ENCODE measurements at places on chromosomes 12 and 14.

DNA sequence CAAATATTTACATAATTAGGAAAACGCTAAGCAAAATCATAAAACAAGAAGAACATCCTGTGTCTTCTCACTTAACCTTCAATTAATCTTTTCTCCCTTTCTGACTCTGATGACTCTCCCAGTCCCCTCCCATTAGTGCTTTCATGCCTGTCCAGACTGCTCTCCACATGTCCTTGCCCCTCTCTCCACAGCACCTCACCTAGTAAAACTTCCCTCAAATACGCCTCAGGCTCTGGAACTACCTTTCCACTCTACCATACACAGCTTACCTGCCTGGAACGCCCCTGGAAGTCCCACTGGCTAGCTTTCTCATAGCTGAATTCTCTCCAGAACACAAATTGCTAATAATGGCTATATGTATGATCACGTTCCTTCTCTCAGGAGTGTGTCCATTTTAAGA lies 44.7 kb downstream of the SLC5A8 start:
- DNase-seq, result no peak

DNA sequence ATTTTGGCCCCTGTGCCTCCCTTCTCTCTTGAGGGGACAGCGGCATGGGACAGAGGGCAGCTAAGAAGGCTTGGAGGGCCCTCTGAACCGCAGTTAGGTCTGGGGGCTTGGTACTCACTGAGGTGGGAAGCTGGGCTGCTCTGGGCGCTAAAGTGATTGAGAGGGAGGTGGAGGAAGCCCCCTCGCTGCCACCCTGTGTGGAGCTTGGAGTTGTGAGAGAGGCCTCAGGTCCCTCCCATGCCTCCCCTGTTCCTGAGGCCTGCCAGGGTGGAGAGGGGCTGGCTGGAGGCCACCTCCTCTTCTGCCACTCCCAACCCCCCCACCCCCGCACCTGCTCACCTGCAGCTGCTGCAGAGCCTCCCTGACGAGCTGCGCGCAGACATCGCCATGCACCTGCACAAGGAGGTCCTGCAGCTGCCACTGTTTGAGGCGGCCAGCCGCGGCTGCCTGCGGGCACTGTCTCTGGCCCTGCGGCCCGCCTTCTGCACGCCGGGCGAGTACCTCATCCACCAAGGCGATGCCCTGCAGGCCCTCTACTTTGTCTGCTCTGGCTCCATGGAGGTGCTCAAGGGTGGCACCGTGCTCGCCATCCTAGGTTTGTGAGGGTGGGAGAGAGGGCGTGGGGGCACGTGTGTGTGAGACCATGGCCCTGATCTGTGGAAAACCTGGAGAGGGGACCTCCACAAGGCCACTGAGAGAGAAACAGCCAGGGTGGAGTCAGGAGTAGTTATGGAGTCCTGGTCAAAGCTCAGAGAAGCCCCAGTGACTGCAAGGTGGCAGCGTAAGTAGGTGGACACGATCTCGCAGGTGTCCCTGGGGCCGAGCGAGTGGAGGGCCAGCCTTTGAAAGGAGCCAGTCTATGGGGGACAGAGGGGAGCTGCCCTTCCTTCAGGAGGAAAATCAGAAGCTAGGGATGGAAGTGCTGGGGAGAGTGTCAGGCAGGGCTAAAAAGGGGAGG lies 11.2 kb downstream of the KCNH3 start:
- DNase-seq, result no peak

DNA sequence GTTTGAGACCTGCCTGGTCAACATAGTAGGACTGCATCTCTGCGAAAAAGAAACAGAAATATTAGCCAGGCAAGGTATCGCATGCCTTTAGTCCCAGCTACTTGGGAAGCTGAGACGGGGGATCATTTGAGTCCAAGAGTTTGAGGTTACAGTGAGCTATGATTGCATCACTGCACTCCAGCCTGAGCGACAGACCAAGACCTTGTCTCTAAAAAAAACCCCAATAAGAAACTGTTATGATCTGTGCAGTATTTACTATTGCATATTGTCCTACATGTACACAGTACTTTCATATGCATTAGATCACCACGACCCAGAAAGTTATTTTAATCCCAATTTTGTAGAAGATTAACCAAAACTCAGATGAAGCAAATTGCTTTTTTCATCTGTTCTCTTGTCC lies 187.5 kb downstream of the PCNX1 start:
- no peak for DNase-seq

- DNase-seq, result no peak
These were observed 42.7 kb downstream of the SUSD6 start for GRCh38 chr14:69654116-69654515.

DNA sequence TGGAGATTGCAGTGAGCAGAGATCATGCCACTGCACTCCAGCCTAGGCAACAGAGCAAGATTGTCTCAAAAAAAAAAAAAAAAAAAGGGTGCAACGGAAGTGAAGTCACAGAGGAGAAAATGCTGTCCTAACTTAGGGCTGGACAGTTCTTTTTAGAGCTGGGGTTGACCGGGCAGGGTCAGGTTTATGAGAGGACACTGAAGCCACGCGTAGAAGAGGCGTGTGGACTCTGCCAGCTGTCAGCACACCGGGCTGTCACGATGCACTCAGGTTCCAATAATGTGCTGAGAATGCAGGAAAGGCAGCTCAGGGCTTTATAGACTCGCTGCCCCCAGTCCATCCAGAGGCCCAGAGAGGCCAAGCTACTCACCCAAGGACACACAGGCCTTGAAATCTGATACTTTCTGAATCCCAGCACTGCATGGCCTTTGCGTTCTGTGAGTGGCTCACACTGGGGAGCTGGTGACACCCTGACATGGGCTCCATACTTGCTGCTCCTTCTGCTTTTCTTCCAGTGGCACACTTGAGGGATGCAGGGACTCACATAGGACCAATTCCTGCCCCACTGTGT lies 28.9 kb upstream of the SPPL3 start:
- no peak for DNase-seq

DNA sequence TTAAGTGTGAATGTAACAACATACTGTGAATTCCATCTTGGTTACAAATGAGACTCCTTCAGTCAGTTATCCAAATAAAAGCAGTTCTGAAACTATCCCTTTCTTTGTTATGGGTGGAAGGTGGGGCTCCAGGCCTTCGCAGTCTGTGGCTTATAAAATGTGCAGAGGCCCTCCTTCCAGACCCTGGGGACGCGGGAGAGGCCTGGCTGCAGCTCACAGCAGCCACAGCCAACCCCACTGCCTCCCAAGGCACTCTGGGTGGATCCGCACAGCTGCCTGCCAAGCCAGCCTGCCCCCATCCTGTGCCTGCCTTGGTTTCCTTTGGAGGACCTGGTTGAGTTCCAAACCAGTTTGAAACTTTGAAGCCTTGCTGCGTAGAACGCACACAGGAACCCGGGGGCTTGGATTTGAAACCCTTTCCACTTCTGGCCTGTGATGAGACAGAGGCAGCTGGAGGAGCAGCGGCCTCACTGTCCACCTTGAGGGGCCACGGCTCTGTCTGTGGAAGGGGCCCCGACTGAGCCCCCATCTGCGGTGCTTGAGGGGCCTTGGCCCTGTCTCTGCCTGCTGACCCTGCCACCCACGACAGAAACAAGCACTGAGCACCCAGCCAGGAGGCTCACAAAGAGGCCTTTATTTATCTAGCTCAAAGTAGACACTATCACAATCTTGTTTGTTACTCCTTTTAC lies 30.4 kb downstream of the CCNK start:
- DNase-seq, result no peak

DNA sequence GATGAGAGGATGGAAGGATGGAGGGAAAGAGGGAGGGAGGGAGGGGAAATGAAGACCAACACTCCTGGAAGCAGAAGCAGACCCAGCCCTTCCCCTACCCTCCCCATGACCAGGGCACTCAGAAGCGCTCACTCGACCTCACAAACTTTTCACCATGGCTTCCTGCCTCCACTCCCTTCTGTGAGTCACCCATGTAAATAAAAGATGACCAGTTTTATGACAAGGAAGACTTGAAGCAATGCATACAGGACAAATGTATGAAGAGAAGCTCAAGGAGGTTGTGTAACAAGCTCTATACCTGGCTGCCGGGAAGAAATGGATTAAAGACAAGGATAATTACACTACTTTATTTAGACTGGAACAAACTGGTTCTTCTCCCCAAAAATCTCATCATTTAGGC lies 63.8 kb downstream of the CDC42BPB start:
- DNase-seq, result no peak

DNA sequence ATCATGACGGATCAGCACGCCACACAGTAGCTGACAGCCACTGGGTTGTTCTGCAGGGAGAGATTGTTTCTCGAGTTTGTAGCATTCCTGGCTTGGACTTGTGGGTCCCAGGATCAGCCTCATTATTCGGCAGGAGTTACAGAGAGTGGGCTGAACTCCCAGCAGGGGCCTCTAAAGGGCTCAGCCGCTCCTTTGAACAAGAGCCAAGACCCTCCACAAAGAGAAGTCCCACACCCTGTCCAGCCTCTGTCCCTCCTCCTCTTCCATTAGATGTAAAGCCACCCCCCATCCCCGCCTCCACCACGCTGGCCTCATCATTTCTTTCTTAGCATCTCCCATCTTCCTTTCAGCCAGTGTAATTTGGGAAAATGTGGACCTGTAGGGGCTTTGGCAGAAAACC lies 96.7 kb upstream of the HSPB8 start:
- no peak for DNase-seq

- DNase-seq, result no peak
These were observed 55.7 kb upstream of the PRPF39 start for GRCh38 chr14:45028107-45028626.

DNA sequence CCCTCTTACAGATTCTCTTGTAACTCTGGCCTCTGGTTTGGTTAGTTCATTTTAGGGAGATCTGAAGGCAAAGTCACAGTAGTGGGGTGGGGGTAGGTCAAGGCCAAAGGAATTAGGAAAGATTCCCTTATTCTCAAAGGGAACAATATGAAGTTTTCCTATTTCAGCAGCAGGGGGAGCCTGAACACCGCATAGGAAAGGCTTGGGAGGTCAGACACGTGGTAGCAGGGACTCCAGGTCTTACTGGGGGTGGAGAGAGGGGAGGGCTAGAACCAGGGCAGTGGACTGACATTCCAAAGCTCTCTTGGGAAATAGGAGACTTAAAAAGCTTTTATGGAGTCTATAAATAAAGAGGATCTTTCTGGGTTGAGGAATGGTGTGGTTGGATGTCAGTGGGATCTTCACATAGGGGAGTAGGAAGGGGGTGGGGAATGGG lies 1.3 kb downstream of the ZC3H10 start:
- peak; percentile 63 for DNase-seq

GRCh38 chr14:78737601-78738000 lies 567.4 kb downstream of the NRXN3 start:
- no peak for DNase-seq

GRCh38 chr12:53169644-53170043 lies 10.9 kb upstream of the ZNF740 start:
- DNase-seq, result no peak

DNA sequence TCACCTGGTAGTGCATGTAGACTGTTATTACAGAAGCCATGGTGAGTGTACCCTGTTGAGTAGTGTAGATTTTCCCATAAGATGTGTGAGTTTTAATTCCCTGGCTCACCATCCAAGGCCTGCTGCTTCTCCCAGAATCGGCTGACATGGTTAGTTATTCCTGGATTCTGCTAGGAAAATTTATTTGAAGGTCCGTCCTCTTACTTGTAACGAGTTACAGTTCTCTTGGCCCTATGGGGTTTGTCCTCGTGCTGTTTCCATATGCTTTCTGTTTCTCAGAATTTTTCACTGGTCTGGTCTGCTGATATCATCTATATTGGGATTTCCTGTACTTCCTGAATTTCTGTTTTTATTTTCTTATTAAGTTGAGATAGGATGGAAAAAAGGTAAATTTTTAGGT lies 423.3 kb upstream of the RGS6 start:
- DNase-seq, result no peak

GRCh38 chr12:125841332-125841731 lies 776.1 kb downstream of the AACS start:
- DNase-seq, result no peak

DNA sequence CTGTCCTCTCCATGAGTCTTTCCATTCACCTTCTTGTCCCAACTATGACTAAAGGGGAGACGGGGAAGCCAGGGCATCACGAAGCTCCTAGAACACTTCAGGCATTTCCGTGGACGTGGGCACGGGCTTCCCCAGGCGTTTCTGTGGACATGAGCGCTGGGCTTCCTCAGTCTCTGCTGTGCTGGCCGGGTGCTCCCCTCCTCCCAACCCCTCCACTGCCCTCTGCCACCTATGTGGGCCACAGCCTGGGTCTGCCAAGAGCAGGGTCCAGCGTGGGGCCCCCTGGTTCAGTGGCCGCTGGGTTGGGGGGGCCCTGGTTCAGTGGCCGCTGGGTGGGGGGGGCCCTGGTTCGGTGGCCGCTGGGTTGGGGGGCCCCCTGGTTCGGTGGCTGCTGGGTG lies 14.8 kb downstream of the HIP1R start:
- no peak for DNase-seq

DNA sequence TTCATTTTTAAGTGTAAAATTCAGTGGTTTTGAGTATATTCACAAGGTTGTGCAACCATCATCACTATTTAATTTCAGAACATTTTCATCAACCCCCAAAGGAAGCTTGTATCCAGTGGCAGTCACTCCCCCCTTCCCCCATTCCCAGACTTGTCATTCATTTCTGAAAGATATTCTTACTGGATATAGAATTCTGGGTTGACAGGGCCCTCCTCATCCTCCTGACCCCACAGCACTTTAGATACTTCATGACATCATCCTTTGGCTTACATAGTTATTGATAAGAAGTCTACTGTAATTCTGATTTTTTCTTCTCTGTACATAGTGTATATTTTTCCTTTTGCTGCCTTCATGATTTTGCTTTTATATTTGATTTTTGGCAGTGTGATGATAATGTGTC lies 8.8 kb upstream of the ADGRD1 start:
- DNase-seq, result no peak

- DNase-seq, result no peak
These were observed 28.3 kb downstream of the PTPRO start for GRCh38 chr12:15350643-15351042.

DNA sequence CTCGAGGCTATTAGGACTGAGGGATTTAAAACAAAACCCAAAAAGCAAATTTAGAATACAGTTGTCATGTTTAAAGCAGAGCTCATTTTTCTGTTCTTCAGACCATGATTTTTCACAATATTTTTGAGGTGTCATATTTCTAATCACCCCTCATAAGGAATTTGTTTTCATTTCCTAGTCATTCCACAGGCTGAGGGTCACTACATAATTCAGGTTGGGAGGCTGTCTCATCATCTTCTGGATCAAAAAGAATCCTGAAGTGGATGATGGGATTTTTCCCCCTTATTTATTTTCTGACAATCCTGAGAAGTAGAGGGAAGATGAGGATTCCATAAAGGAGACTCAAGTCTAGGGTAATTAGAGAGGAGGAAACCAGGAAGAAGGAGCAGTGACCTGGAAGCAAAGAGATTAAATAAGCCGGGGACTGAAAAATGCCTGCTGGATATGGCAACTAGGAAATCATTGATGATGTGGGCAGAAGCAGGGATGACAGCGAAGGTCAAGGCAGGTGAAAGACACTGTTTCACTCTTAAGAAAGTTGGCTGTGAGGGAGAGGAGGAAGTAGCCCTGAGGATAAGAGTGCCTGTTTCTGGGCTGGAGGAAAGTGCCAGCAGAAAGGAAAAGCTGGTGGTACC lies 9.0 kb upstream of the PCNX1 start:
- no peak for DNase-seq
